Activated CD4-positive, alpha-beta memory T cell treated with anti-CD3 and anti-CD28 coated beads for 36 hours (primary cell): ENCODE measurements at places on chromosomes 6 and 20. TPM values are rescaled to one million over a fixed set of nuclear protein-coding genes. Genes with fewer than 3 reads are reported as not detected.

SLC22A7 gene
- total RNA-seq = not detected

HRH3 gene
- total RNA-seq = not detected

OTOR gene
- total RNA-seq = not detected

DNA sequence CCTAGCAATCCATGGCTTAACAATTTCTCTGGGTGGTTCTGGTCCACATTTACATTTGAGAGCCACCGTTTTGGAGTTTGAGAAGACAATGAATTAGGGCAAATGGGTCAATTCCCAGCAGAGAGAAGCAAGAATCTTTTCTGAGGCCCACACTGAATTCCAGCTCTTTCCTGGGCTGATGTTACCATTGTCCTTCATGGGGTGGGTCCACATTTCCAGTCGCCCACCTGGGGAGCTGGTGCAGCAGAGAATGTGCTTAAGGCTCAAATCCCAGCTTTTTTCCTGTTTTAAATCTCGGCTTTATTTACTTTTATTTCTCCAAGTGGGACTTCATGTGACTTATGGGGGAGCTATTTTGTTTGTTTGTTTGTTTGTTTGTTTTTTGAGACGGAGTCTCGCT lies 44.2 kb upstream of the TFAP2C start:
- no peaks in the 10 kb centered on the region for H3K4me1 ChIP-seq
- no peaks in the 10 kb centered on the region for H3K36me3 ChIP-seq
- no peak overlapping the region for H3K4me3 ChIP-seq
- DNase-seq = no peak
- no peak overlapping the region for H3K27ac ChIP-seq

DNA sequence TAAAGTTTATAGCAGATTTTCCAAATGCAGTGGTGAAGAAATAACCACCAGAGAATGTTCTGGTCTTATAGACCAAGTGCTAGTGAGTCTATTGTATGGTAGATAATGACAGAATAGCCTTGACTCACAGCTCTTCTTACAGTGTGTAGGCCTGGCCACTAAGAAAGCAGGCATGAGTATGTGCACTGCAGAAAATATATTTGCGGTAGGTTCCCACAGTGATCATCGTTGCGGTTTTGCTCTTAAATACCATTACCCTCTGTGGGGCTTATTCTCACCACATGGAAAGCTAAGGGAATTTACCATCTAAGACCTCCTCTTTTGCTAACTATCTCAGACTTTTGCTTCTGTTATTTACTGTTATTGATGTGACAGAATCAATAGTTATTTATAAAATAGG lies 212.3 kb upstream of the SYNDIG1 start:
- H3K4me1 ChIP-seq = no peaks in the 10 kb centered on the region
- H3K36me3 ChIP-seq = no peaks in the 10 kb centered on the region
- H3K27ac ChIP-seq = no peak overlapping the region
- H3K4me3 ChIP-seq = no peak overlapping the region
- peaks cover under 1% of the 10 kb centered on the region for H3K27me3 ChIP-seq

GRCh38 chr6:156423829-156424228 lies 353.3 kb upstream of the ARID1B start:
- no peaks in the 10 kb centered on the region for H3K27me3 ChIP-seq
- H3K27ac ChIP-seq = peak overlapping the region; percentile 50
- DNase-seq = peak; percentile 72
- H3K4me1 ChIP-seq = peaks cover 32% of the 10 kb centered on the region

DNA sequence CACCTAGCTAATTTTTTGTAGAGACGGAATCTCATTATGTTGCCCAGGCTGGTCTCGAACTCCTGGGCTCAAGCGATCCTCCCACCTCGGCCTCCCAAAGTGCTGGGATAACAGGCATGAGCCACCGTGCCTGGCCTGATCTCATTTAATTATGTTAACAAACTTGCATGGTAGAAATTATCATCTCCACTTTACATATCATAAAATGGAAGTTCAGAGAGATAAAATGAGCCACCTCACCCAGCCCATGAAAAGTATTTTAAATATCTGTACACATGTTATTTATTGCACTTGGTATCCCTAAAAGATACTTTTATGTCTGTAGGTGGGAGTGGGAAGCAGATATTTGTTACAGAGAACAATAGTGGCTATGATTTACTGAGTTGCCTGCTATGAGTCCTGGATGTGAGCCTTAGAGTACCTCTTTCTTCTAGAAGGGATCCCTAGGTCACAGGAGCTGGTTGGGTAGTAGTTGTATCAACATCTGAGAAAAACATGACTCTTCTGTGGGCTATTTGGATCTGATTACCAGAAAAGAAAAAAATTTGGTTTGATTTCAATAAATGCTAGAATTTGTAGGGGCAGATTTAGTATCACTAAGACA lies 52.4 kb upstream of the EIF2S2 start:
- no peak for DNase-seq
- no peaks in the 10 kb centered on the region for H3K27me3 ChIP-seq
- no peak overlapping the region for H3K27ac ChIP-seq
- no peaks in the 10 kb centered on the region for H3K36me3 ChIP-seq

PKHD1 gene
- not detected for total RNA-seq

BPIFB3 gene
- not detected for total RNA-seq

GRCh38 chr6:119261944-119262284 lies 87.6 kb downstream of the MAN1A1 start:
- peaks cover 15% of the 10 kb centered on the region for H3K36me3 ChIP-seq
- H3K4me3 ChIP-seq = no peak overlapping the region
- H3K27me3 ChIP-seq = no peaks in the 10 kb centered on the region
- H3K27ac ChIP-seq = peak overlapping the region; percentile 19

GRCh38 chr20:49945701-49946477 lies 9.7 kb downstream of the RNF114 start:
- peaks cover 21% of the 10 kb centered on the region for H3K4me1 ChIP-seq
- H3K36me3 ChIP-seq = peaks cover 49% of the 10 kb centered on the region
- H3K4me3 ChIP-seq = no peak overlapping the region
- H3K27me3 ChIP-seq = no peaks in the 10 kb centered on the region
- no peak for DNase-seq

DNA sequence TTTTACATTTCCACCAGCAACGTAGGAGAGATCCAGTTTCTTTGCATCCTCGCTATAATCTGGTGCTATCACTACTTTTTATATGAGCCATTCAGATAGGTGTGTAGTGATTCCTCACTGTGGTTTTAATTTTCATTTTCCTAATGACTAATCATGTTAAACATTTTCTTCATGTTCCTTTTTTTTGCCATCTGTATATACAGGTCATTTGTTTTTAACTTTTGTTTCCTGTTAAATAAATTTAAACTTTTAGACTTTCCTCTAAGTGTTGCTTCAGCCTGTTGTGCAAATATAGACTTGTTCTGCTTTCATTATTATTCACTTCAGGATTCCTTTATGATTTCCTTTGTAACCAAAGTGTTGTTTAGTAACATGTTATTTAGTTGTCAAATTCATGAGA lies 697.4 kb downstream of the PTPRT start:
- no peak overlapping the region for H3K4me3 ChIP-seq
- H3K4me1 ChIP-seq = no peaks in the 10 kb centered on the region
- H3K36me3 ChIP-seq = no peaks in the 10 kb centered on the region
- no peak overlapping the region for H3K27ac ChIP-seq

DNA sequence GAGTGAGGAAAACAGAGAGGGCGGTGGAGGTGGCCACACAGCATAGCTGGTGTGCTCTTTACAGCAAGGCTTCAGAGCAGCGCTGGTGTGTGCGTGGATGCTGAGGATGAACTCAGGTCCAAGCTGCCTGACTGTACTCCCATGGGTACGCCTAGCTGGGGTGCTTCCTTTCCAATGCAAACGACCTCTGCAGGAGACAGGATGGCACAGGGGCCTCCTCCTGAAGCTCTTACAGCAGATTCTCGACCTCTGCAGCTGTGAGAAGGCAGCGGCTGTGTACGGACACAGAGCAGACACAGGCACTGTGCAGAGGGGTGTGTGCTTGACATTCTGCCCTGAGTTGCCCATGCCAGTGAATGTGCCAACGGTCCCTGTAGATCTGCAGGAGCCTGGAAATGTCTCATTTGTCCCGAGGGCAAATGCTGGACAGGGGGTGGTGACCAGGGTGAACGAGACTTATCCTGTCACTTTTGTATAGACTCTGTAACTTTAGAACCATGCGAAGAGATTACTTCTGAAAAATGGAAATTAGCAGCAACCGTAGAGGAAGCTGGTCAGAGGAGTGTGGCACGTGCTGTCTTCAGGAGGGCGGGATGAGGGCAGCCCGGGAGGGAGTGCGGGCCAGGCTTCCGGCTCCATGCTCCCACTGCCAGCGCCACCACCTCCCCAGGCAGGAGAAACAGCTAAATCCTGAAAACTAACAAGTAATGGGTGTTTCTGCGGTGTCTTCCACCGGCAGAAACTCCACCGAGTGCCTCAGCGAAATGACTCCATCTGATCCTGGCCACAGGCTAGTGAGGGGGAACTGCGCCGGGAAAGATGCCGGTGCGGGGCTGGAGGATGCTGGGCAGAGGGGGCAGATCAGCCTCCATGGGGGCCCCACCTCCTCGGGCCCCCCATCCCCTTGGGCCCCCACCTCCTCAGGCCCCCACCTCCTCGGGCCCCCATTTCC lies 120.9 kb upstream of the RPS6KA2 start:
- H3K36me3 ChIP-seq = no peaks in the 10 kb centered on the region
- no peak overlapping the region for H3K4me3 ChIP-seq
- no peaks in the 10 kb centered on the region for H3K4me1 ChIP-seq

DNA sequence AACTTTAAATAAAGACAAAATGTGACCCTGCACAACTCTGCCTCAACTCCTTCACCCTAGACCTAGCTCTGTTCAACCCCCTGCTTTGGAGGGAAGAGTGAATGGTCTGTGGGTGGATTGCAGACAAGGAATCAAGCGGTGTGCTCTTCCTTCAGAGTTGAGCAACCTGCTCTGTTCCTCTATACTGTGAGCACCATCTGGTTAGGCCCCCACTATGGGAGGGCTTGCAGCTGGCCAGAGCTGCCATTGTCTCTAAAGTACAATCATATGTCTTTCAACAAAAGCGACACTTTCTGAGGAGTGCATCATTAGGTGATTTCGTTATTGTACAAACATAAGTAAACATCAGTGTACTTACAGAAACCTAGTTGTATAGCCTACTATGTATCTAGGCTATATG lies 406.1 kb upstream of the MARCKS start:
- H3K4me3 ChIP-seq = no peak overlapping the region
- H3K4me1 ChIP-seq = no peaks in the 10 kb centered on the region
- H3K27me3 ChIP-seq = no peaks in the 10 kb centered on the region
- DNase-seq = no peak
- H3K36me3 ChIP-seq = no peaks in the 10 kb centered on the region

MUCL3 gene
- not detected for total RNA-seq

DLK2 gene
- 1.6 TPM for total RNA-seq

RREB1 gene
- total RNA-seq = 13.0 TPM

DNA sequence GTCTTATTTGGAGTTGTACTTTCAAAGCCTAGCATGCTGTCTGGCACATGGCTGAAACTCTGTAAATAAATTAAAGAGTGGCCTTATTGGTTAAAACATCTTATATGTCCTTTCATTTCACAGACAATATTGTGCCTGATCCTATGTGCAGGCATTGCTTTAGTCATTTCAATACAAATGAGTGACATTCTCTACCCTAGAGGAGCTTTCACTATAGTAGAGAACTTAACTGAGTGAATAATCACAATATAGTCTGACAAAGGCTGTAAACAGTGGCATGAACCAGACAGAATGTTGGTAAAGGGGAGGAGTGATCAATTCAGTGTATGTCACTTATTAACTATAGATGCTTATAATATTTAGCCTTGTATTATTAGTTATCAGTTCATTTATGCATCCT lies 481.8 kb downstream of the TFAP2B start:
- no peak for DNase-seq
- no peak overlapping the region for H3K27ac ChIP-seq
- H3K4me3 ChIP-seq = no peak overlapping the region
- no peaks in the 10 kb centered on the region for H3K36me3 ChIP-seq
- no peaks in the 10 kb centered on the region for H3K27me3 ChIP-seq

DNA sequence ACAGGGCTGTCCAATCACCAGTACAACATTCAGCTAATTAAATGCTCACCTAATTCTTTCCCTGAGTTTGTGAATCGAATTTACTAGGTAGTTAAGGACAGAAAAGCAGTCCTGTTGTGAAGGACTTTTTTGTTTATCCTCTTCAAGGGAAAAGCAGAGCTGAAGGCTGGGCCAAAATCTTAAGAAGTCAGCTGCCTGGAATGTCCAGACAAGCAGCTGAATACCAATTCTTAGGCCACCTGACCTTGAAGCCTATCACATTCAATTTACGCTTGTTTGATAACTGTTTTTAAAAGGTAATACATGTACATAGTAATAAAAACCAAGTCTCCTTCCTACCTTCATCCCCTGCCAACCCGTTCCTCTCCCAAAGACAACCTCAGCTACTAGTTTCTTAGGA lies 56.4 kb downstream of the UQCC1 start:
- H3K27ac ChIP-seq = no peak overlapping the region
- H3K27me3 ChIP-seq = no peaks in the 10 kb centered on the region
- no peak for DNase-seq

CLPSL2 gene
- not detected for total RNA-seq

DNA sequence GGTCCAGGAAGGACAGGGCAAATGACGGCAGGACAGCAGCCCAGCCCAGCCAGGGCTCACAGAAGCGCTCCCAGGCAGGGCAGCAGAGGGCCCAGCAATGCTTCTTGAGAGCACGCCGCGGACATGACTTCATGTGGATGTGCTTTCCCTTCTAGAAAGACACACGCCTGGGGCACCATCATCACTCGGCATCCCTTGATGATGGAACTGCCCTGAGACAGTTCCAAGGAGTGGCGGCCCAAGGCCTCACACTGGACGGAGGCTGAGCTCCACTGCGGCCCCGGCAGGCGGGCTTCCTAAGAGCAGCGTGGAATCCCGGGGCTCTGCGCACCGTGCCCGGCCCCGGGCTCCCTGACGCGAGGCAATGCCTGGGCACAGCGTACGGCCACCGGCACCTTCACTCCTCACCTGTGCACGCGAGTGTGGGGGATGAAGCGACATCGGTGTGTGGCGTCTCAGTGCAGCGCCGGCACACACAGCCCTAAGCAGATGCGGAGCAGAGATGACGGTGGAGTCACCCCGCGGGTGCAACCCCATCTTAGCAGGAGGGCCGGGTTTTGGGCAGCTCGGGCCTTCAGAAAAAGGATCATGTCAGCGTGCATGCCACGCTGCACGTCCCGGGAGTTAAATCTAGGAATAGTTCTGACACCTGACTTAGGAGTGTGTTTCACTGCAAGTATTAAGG lies 86.6 kb downstream of the THBS2 start:
- no peak for DNase-seq
- peaks cover 3% of the 10 kb centered on the region for H3K27me3 ChIP-seq
- H3K4me3 ChIP-seq = no peak overlapping the region
- H3K27ac ChIP-seq = no peak overlapping the region
- H3K4me1 ChIP-seq = no peaks in the 10 kb centered on the region
- no peaks in the 10 kb centered on the region for H3K36me3 ChIP-seq

DNA sequence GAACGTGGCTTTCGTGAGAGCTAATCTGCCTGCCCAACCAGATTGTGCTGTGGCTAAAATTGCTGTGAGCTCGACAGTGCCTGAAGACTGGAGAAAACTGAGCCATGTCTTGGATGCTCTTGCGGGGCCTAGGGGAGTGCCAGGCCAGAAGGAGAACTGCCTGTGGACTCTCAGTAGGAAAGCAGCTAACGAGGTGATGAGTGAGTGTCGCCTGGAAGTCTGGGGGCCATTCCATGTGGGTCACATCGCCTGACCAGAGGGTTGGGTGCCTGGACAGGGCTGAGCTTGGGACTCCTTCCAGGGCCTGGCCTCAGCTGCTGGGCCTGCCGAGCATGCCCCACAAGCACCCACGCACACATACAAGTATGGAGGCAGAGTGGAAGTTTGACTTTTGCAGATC lies 166.5 kb downstream of the VEGFA start:
- H3K4me3 ChIP-seq = no peak overlapping the region
- peak; percentile 3 for DNase-seq
- no peaks in the 10 kb centered on the region for H3K36me3 ChIP-seq
- no peaks in the 10 kb centered on the region for H3K27me3 ChIP-seq
- no peak overlapping the region for H3K27ac ChIP-seq

GRCh38 chr6:72420409-72420808 lies 201.5 kb upstream of the KCNQ5 start:
- H3K36me3 ChIP-seq = no peaks in the 10 kb centered on the region
- DNase-seq = no peak
- peaks cover 5% of the 10 kb centered on the region for H3K27me3 ChIP-seq
- H3K4me3 ChIP-seq = no peak overlapping the region

NOTCH4 gene
- total RNA-seq = 0.31 TPM
